ACHN (cell line): ENCODE measurements at places on chromosomes 5 and 9.

- no peak for DNase-seq
Measured at GRCh38 chr9:128892221-128892921, 10.4 kb downstream of the LRRC8A start.

DNA sequence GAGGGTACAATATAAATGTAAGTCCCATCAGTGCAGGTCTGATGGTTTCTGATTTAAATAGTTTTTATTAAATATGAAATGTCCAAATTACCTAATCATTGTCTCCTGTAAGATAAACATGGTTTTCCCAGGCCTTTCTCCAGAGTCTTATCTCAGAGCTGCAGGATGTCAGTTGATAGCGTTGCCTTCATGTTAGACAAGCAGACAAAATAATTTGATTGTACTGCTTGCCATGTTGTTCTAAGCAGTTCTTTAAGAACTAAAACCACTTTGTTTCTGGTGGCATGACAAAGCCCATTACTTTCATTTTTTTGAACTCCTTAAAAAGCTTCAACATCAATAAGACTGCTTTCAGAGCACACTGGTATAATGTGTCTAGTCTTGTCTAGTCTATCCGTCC lies 1073.5 kb downstream of the MAT2B start:
- DNase-seq = no peak

DNA sequence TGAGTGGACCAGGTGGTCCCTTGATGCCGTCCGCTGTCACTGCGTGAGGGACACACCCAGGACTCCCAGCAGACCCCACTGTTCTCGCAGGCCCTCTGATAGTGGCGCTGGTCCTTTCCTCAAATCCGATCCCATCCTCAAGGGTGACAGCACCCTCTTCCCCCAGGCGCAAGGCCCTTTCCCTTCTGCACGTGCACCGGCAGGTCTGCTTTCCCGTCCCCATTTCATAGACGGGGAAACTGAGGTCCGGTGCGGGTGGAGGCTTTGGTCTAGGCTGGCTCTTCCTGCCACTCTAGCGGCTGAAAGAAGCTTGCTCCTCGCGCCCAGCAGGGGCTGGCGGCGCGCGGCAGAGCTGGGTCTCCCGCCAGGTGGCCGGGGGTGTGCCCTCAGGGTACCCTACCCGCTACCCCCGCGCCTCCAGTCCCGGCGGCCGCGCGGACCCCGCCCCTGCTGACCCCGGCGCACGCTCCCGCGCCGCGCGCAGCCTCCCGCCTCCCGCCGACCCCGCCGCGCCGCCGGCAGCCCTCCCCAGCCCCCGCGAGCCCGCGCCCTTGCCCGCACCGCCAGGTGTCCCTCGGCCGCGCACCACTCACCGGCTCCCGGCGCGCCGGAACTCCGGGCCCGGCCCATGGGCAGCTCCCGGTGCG lies 453 bp downstream of the RASGEF1C start:
- DNase-seq = peak; percentile 24

GRCh38 chr5:113427871-113428574 lies 6.8 kb downstream of the TSSK1B start:
- DNase-seq = no peak

DNA sequence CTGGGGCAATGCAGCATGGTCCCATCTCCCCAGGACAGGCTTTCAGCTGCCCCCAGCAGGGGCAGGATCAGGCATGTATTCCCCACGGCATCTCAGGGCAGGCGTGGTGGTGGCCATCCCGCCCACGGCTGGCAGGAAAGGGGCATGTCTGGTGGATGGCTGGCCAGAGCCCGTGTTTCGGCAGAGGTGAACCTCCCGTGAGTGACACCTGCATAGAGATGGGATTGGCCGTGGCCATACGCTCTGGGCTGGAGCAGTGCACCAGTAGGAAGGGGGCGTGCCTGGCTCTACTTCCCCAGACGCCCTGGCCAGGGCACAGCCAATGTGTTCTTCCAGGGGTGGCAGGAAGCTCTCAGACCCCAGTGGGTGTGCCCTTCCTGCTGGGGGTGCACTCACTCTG lies 139.1 kb downstream of the ZNF354C start:
- no peak for DNase-seq

- DNase-seq = no peak
Measured at GRCh38 chr9:113343732-113344231, 3.7 kb upstream of the WDR31 start.

GRCh38 chr5:573206-573605 lies 38.9 kb upstream of the CEP72 start:
- DNase-seq = no peak

DNA sequence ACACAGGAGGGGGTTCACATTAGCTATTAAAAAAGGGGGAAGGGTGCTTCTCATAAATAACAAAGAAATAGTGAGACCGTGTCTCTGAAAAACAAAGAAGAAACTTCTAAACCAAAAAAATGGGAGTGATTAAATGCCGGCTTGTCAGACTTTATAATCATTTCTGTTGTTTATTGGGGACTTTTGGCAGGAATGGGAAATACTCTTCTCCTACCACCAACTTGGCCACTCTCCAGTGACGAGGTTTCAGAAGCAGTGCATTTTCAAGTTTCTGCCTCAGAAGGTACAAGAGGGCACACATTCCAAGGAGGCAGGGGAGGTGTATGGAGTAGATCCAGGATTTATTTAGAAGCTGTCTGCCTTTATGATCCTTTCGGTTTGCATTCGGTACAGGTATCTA lies 46.2 kb downstream of the LIX1 start:
- peak; percentile 29 for DNase-seq

- peak; percentile 33 for DNase-seq
Measured at GRCh38 chr5:135493406-135494180, 41.4 kb upstream of the TIFAB start.

DNA sequence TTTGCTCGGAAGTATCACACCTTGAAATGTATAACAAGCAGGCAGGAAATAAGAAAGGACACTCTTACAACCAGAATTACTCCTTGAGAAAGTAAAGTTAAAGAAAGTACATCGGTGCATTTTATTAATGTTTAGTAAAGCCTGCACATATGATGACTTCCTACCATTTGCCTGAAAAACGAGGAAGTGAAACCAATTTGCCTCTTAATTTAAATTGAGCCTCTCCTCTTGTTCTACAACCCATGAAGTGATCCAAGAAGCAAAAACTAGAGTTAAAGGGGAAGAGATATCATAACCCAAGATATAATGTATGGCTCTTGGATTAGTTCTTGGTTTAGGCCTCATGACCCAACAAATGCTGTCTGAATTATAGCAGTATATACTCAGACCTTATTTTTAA lies 95.6 kb downstream of the GNAQ start:
- DNase-seq = no peak

DNA sequence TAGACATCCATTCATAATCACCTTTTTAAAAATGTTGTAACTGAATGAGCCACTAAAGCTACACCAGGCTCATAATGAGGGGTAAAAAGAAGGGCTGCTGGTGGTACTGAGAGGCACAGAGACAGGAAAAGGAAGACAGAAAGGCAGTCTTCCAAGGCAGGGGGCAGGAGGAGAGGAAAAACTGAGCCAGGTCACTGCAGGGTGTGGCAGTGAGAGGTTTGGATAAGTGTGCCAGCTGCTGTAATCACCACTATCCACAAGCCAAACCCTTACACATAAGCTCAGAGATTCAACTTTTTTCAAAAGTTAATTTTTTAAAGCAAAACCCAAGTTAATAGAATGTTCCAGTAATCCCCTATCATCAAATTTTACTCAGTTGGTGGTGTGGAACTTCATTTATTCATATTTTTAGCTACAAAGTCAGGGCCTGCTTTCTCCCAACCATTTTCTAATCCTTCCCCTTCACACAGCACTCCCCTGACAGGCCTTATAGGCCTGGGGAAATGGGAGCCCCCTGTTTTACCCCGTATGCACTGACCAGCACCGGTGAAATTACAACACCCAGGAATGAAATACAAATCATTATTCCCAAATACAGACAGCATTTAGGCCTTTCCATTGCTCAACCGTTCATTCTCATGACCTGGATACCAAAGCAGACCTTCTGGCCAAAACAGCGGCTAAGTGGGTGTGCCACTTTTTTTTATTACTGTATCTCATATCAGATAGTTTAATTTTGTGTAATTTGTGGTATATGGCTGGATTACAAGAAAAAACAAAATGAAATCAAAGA lies 76.3 kb downstream of the EFNA5 start:
- no peak for DNase-seq

- DNase-seq = no peak
Measured at GRCh38 chr5:107293541-107294210, 377.1 kb downstream of the EFNA5 start.

- no peak for DNase-seq
Measured at GRCh38 chr9:16303506-16303905, 567.0 kb downstream of the BNC2 start.

DNA sequence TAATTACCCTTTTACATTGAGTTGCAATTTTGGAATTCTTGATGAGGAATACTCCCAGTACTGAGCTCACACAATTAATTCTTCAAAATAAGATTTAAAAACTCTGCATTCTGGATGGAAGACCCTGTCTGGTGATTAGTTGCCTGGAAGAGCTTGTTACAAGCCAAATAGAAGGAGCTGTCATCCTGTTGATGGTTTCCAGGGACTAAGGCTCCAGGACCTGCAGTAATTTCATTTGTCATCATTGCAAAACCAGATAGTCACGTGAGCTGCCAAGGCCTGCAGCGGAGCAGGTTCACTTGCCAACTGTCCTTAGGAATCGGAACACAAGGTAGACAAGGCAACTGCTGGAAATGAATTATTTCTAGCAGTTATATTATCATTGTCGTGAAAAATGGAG lies 597.7 kb downstream of the CCDC171 start:
- no peak for DNase-seq

DNA sequence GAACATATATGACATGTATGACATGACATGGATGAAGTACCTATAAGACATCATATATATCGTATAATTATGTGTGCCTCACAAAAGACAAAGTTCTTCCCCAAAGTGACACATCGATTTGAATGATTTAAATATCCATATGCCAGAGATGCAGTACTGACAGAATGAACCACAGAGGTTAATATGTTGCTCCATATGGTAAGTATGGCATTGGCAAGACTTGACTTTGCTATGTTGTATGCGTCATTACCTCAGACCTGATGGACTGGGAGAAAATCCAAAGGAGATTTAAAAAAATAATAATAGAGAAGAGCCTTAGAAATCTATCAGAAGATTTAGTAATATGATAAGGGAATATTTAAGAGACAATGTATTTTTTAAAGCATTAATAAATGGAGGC lies 263.2 kb downstream of the PJA2 start:
- no peak for DNase-seq
